ENCODE measurements at places on chromosomes 11 and 22. TPM values are rescaled to one million over a fixed set of nuclear protein-coding genes. Genes with fewer than 3 reads are reported as not detected.

DNA sequence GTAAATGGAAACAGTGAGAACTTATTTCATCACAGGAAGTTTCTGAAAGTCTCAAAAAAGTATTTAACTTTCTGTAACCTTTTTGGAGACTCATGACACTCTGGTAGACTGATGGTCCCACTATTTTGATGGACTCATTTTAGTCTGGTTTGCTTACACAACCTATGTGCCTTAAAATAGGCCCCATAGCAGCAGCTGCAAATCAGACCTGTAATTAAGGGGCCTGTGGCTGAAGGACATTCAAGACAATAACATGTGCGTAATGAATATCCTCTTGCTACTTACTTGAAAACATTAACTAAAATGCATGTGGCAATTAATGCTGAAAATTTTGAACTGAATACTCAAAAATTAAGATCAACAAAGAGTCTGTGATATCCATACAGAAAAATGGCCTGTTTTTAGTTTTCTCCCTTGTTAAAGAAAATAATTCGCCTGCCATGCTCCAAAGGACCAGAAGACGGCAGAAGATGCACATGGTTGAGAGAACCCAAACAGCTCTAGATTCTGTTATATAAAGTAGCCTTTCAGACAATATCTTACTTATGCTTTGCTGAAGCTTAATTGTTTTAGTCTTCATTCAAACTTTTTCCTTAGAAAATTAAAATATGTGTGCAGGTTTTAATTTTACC is 568.5 kb downstream of the KCNA4 start:
- peak; percentile 24 for DNase-seq

GRCh38 chr11:78262691-78263090 is 74.0 kb downstream of the USP35 start:
- DNase-seq, result no peak

GNAZ gene
- 0.38 TPM for total RNA-seq

- no peak for DNase-seq
These were observed 321.3 kb downstream of the TTC28 start for GRCh38 chr22:28358312-28358711.

PGR gene
- under 0.01 TPM for total RNA-seq

GRCh38 chr22:18999008-18999407 is 62.9 kb upstream of the PRODH start:
- DNase-seq, result no peak

DNA sequence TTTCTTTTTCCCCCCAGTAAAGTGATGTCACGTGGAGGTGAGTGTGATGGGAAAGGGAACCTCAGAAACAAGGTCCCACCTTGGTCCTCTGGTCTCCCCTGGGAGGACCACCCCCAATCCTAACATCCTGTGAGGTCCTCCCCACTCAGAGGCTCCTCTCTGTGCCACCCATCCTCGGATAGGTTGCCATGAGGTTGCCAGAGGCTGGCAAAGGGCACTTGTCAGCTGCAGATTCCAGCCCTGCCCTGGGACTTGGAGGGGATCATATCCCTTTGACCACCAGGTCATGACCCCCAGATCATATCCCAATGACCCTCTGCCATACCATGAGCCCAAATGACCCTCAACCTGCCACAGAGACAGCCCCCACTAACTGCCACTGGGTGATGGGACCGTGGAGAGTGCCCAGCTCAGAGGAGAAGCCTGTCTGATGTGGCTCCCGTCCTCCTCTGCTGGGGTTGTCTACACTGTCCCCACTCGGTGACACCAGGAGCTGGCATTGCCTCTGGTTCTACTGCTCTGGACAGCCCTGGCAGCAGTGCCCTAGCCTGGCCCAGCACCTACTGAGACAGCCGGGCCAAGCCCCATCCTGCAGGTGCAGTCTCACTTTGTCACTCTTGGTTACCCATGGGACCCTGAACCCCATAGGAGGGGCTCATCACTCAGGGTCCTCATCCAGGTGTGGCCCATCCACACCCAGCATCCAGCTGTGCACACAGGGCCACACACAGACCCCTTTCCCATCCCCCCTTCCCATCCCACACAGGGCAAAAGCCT is 90.2 kb upstream of the KCNQ1OT1 start:
- no peak for DNase-seq

DNA sequence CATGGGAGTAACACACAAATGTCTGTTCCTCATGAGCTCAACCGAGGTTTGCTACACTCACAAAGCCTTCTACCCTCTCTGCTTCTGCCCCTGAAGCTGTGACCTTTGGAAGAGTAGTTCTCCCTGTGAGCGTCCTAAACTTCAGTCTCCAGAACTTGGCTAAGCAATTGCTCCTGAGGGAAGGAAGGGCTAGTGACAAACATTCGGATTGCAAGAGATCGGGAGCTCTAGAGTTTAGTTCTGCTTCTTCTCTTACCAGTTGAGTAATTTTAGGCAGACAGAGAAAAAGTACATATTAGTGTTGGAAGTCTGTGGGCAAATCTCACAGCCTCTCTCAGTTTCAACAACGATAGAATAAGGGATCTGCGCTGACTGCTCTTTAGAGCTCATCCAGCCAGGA is 27.3 kb upstream of the ELF5 start:
- no peak for DNase-seq

GRCh38 chr22:17566776-17567175 is 3.5 kb downstream of the SLC25A18 start:
- DNase-seq, result no peak

- no peak for DNase-seq
These were observed 30.4 kb upstream of the TENM4 start for GRCh38 chr11:79471071-79471844.

OR52I1 gene
- not detected for total RNA-seq

NDUFV1 gene
- 166 TPM for total RNA-seq

TUBA8 gene
- 0.63 TPM for total RNA-seq

GRCh38 chr11:12674936-12675696 is 895 bp downstream of the TEAD1 start:
- no peak for DNase-seq

GRCh38 chr22:29275819-29276565 is 7.9 kb downstream of the EWSR1 start:
- no peak for DNase-seq

DNA sequence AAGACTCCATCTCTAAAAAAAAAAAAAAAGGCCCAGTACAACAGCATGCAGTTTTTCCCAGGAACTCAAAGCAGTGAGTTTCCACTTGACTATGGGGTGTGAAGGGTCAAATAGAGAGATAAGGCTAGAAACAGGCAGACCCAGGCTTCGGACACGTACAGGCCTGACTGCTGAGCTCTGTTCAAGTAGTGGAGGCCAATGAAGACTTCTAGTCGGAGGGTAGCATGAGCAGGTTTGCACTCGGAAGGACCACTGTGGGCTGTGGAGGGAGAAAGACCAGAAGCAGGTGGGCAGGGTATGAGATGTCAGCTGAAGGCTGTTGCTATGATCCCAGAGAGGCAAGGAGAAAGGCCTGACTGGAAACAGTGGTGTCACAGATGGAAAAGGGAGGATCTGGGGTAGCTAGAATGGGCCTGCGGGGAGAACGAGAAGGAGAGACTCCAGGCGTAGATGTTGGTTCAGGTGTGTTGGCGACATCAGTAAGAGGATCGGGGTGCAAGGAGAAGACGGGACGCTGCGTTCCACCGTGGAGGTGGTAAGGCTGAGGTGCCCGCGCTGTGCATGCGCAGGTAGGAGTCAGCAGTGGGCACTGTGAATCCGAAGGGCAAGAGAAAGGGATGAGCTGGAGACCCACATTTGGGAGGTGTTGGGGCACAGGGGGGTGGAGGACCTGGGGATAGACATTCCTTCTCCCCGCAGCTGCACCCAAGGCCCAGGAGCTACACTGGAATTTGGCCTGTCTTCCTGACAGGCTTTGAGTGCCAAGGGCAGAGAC is 49.4 kb upstream of the RAB1B start:
- no peak for DNase-seq

PRRG4 gene
- total RNA-seq, result 1.9 TPM

DNA sequence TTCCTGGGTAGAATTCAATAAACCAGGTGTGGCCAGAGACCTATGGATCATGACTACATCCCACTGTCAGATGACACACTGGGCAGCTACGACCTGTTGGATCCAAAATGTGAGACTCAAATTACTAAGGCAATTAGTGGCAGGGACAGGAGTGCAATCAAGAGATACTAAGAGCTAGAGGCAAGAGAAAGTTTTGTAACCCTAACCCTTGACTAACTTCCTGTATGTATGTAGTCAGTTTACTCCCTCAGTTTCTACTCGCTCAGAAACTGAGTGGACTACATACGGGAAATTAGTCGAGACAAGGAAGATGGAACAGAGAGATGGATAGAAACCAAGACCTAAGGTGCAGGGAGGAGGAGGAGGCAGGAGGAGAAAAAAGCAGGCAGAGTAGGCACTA is 2.7 kb downstream of the CYB5R2 start:
- DNase-seq, result no peak

DNA sequence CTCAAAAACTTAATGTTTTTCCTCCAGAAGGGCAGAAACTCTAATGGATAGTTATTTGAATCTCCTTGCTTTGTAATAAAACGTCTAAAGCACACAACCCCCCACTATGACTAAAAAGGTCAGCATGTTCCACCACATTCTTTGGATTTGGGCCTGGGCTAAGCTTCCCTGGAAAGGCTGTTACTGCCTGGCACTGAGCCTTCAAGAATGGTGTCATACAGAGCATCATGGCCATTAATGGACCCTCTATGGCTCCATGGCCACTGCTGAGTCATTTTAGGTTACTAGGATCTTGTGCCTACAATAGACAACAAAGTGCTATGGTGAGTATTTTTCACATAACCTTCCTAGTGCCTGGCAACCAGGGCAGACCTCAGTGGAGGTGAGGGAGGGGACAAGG is 242.6 kb upstream of the FAT3 start:
- no peak for DNase-seq

GRCh38 chr22:29827091-29827490 is 11.0 kb downstream of the ASCC2 start:
- DNase-seq, result no peak

DNA sequence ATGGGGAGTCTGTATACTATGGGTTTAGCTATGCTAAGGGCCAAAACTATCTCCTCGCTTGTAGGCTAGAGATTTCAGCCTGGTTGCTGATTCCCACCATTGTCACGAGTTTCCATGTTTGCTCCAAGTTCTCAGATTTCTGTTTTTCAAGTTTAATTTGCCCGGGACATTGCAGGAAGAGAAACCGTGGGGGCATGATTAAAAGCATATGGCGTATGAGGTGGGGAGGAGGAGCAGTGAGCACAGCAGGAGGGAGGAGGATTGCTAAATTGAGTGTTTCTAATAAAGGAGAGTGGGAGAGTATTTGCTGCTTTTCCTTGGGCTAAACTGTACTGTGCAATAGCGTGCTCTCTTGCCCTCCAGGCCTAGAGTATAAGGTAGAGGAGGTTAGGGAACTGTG is 558.4 kb downstream of the METTL15 start:
- DNase-seq, result no peak

DNA sequence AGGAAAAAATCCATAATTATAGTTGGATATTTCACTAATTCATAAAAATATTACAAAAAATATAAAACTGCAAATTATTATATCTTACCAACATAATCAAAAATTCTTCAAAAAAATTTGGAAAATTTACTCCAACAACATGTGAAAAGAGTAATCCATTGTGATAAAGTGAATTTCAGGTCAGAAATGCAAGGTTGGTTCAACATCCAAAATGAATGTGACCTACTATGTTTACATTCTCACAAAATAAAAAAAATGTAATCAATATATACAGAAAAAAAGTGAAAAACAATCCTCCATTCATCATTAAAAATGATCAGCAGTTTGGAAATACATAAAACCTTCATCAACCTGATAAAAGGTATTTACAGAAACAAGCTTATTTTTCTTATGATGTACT is 1252.2 kb downstream of the JRKL start:
- DNase-seq, result no peak

DNA sequence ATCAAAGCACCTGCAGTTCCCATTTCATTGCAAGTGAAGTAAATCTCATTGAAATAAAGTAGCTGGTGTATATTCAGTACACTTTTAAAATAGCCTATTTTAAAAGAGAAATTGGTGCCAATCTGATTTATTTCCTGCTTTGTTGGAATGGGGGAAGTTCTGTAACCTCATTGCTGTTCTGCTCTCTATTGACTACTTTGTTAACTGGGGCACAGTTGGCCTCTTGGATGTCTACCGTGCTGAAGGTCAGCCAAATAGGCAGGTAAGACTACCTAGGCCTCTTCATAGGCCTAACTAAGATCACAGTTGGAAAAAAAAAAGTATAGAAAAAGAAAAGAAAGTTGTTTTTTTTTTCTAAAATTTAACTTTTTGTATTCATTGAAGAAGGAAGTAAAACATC is 9.2 kb downstream of the CTNND1 start:
- no peak for DNase-seq

OR4C46 gene
- total RNA-seq, result not detected

DNA sequence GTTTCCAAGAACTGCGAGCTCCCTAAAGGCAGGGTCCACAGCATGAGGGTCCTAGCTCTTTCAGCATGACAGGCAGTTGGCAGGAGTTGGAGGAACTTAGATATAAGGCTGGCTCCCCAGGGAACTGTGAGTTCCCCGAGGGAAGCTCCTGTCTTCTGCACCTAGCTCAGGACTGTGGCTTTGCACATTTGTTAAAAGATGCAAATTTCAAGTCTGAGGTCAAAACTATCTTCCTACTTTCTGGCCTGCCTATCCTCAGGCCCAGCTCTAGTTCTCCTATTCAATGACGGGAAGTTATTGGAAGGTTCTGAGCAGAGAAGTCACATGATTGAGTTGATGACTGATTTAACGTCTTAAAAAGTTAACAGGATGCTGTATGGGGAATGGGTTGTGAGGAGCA is 11.7 kb upstream of the UCP3 start:
- no peak for DNase-seq

MYH9 gene
- total RNA-seq, result 480 TPM

GRCh38 chr11:21415606-21416005 is 746.2 kb downstream of the NELL1 start:
- no peak for DNase-seq

DNA sequence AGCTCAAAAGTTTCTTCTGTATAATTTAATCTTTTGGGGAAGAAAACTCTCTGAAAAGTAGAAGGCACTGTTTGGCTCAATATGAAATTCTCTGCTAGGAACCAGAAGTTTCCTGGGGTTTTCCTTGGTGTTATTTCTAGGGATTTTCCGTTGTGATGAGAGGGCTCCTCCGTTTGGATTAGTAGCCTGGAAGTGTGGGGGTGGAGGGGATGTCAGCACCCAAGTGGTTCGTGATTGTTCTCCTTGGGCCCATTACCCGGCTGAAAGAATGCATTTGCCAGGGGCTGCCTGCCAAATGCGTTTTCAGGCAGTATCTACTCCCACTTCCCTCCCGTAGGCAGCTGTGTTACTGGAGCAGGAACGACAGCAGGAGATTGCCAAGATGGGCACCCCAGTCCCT is 4.3 kb downstream of the SF3B2 start:
- DNase-seq, result no peak
